ENCODE measurements at places on chromosomes 4 and X.
A peak's percentile ranks its signal among the peaks of the same experiment; 100 is the strongest.

DNA sequence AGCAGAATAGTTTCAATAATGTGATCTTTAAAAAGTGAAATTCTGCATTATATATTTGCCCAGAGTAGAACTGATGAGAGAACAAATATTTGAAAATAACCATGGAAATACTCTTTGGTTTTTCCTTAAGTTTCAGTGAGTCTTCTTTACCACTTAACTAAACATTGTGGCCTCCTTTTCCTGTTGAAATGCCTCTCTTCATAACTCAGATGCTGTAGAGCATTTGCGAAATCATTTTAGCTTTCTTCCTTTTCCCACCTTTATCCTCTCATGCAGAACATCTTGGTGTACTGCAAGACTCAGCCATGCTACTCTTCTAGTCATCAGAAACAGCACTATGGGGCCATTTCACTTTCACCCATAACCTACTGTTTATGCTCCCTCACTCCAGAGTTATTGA is 48.2 kb downstream of the CASK start:
- no peak for DNase-seq

- no peak for DNase-seq
These were observed 745.6 kb upstream of the FAM241A start for GRCh38 chr4:111399623-111400022.

GRCh38 chr4:87103086-87103485 is 117.3 kb downstream of the KLHL8 start:
- DNase-seq: peak; percentile 23

GRCh38 chr4:185232370-185232769 is 23.0 kb downstream of the SNX25 start:
- DNase-seq: no peak

GRCh38 chr4:114694770-114695169 is 96.2 kb downstream of the UGT8 start:
- DNase-seq: peak; percentile 19

All from CD4-positive, alpha-beta T cell treated with Interleukin-4 for 4 hours (primary cell).